ENCODE measurements at places on chromosomes 11 and 22.
A peak's percentile ranks its signal among the peaks of the same experiment; 100 is the strongest.

GRCh38 chr11:61918938-61919704 is 1.8 kb upstream of the RAB3IL1 start:
- DNase-seq, result no peak

- DNase-seq, result no peak
Observed at GRCh38 chr11:112877581-112877980, 83.6 kb upstream of the NCAM1 start.

DNA sequence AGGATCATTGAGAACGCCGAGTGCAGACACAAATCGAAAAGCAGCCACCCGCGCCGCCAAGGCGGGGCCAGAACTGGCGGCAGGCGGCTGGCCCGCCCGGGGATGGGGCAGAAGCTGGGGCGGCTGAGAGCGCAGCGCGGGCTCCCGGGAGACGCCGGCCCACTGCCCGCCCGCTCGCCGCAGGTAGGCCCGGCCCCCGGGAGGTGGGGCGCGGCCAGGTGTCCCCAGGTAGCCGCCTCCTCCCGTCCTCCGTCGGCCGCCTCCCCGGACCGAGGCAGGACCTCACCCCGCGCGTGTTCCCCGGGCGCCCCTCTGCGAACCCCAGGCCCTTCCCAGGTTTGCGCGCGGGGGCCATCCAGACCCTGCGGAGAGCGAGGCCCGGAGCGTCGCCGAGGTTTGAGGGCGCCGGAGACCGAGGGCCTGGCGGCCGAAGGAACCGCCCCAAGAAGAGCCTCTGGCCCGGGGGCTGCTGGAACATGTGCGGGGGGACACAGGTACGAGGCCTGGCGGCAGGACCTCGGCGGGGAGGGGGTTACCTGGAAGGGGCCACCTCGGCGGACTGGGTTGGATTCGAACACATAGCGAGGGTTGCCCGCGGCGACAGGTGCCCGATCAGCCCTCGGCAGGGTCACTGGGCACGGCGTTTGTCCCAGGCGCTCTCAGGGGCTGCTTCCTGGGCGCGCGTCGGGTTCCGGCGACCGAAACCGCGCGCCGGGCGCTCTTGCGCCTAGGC is at the start of gene PRRG4:
Gene PRRG4, plus strand, starts transcription at position 248 of the 733 bp plus-strand sequence. CDS start 603 bp downstream, outside the sequence.
- DNase-seq, result peak; percentile 35

GRCh38 chr11:35182317-35182939 is 43.5 kb downstream of the CD44 start:
- DNase-seq, result no peak

- DNase-seq, result no peak
Observed at GRCh38 chr11:120598517-120599257, 87.1 kb downstream of the GRIK4 start.

GRCh38 chr11:86608251-86608799 is 64.1 kb downstream of the ME3 start:
- DNase-seq, result peak; percentile 87

GRCh38 chr11:65279741-65280440 is 18.1 kb downstream of the POLA2 start:
- no peak for DNase-seq

- DNase-seq, result no peak
Observed at GRCh38 chr22:46357711-46358520, 22.4 kb downstream of the TRMU start.

DNA sequence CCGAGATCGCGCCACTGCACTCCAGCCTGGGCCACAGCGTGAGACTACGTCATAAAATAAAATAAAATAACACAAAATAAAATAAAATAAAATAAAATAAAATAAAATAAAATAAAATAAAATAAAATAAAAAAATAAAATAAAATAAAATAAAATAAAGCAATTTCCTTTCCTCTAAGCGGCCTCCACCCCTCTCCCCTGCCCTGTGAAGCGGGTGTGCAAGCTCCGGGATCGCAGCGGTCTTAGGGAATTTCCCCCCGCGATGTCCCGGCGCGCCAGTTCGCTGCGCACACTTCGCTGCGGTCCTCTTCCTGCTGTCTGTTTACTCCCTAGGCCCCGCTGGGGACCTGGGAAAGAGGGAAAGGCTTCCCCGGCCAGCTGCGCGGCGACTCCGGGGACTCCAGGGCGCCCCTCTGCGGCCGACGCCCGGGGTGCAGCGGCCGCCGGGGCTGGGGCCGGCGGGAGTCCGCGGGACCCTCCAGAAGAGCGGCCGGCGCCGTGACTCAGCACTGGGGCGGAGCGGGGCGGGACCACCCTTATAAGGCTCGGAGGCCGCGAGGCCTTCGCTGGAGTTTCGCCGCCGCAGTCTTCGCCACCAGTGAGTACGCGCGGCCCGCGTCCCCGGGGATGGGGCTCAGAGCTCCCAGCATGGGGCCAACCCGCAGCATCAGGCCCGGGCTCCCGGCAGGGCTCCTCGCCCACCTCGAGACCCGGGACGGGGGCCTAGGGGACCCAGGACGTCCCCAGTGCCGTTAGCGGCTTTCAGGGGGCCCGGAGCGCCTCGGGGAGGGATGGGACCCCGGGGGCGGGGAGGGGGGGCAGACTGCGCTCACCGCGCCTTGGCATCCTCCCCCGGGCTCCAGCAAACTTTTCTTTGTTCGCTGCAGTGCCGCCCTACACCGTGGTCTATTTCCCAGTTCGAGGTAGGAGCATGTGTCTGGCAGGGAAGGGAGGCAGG is at the start of gene GSTP1:
Gene GSTP1, plus strand, starts transcription at position 566 of the 958 bp plus-strand sequence. Its CDS starts 32 bp downstream, at position 598.
- peak; percentile 88 for DNase-seq

- DNase-seq, result no peak
Observed at GRCh38 chr11:45050111-45050510, 96.3 kb upstream of the PRDM11 start.

GRCh38 chr11:35752115-35752514 is 89.5 kb downstream of the TRIM44 start:
- DNase-seq, result no peak

DNA sequence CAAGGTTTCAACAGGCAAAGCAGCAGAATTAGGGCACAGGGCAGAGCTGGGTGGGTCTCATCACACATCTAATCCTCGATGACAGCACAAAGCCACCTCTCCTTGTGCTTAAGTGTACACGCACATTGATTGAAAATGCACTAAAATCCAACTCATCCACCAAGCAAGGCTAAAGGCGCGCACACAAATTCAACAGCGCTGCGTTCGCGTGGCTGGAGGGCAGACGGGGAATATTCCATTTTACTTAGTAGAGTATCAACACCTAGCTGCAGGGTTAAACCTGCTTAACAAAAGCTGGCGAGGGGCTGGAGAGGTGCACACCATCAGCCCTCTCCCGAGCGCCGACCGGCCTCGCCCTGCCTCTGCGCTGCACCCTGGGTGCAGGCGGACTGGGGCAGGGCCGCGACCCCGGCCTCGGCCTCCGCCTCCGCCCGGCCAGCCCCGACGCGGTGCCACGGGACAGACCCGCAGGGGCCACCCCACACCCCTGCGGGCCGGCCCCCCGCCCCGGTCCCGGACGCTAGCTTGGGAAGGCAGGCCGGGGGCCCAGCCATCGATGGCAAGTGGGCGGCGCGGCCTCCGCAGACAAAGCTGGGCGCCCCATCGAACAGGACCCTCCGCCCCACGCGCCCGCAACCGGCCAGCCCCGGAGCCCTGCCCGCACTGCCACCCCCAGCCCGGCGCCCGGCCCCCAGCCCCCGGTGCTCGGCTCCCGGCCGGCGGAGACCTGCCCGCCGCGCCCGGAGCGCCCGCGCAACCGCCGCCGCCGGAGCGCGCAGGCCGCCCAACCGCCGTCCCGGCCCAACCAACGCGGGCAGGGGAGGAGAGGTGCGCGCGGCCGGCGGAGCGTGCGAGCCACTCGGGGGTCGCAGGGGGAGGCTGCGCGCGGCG is 929 bp downstream of the PRDM10 start:
- peak; percentile 49 for DNase-seq

DNA sequence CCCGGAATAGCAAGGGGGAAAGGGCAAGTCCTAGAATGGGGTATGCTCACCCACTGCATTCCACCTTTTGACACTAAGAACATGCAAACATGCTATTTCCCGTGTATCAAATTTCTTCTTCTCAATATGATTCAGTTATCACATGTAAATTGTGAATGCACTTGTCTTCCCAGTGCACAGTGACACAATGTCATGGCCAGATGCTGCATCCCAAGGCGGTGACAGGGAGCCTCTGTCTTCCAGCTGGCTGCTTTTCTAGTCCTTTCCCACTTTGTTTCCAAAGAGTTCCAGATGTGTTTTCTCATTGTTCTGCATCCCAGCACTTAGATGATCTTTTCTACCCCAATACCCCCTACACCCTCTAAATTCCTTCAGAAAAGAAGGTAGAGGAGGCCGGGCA is 12.4 kb downstream of the SLC25A18 start:
- no peak for DNase-seq

- DNase-seq, result no peak
Observed at GRCh38 chr11:561148-562003, 606 bp downstream of the RASSF7 start.

DNA sequence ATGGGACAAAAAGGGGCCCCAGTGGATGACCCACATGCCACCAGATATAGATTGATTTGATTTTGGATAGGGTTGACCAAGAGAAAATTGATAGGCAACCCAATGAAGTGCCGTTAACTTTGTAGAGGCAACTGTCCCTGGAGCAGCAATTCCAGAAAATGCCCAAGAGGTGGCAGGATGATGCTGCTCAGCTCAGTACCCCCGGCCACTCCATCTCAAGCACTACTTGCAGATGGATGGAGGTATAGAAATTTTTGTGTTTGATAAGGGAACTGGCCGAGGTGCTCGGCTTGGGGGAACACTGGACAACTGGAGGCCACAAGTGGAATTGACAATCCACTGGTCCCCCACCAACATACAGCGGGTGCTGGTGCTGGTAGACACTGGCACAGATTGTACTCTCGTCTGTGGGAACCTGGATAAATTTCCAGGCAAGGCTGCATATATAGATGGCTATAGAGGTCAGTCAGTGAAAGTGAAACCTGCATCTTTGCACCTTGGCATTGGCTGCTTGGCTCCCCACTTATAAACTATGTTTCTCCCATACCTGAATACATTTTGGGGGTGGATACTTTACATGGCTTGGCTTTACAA is 86.3 kb downstream of the CCDC83 start:
- DNase-seq, result no peak

GRCh38 chr11:38365274-38365673 is 1767.2 kb upstream of the RAG2 start:
- no peak for DNase-seq

DNA sequence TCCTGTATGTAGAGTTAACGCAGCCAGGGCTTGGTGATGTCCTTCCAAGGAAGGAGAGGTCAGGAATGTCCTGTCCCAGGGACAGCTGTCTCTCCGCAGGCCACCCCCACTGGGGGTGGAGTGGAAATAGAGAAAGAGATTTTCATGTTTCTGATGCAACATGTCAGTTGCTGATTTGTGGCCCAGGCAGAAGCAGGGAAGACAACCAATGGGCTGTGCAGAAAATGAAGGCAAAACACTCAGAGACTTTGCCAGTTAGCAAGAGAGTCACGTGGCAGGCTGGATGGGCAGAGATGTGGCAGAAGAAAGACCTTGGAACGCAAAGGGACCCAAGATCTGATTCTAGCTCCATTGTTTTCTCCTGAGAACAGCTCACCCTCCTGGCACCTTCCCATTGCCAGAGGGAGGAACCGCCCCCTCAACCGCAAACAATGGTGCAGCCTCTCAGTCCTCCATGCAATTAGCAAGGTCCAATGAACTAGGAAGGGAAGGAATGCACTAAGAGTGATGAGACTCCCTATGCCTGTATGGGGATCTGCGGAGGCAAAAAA is 71.0 kb downstream of the SYN3 start:
- no peak for DNase-seq

GRCh38 chr11:85539740-85540139 is 87.4 kb downstream of the DLG2 start:
- DNase-seq, result no peak

DNA sequence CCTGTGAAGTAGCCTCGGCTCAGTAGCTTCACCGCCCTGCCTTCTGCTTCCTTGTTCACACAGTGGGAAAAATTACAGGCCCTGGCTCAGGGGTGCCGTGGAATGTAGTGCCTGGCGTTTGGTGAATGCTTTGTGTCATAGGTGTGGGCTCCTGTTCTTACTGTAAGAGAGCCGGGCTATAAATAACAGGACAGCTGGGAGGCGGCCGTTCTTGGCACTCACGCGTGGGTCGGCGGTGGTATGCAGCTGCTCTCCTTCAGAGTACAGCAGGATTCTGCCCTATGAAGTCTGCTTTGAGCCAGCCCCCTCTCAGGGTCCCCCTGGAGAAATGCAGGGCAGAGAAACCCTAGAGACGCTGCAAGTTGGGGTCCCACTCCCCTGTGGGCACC is 84.2 kb downstream of the CTTN start:
- peak; percentile 40 for DNase-seq

DNA sequence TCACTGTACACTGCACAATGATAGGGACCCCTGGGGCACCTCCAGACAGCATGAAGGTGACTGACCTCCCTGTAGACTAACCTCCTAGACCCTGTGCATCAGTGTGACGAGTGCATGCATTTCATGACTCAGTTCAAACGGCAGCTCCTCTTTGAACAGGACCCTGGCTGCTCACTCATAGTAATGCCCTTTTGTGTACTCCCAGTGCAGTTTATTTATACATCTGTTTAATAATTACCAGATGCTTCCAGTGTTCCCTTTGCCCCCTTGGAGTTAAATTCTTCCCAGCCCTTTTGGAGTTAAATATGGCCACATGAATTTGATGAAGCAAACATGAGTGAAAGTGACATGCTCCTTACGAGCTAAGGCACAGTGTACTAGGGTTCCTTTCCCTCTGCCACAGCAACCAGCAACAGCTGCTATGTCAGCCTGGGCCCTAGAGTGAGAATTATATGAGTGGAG is 72.4 kb downstream of the PANX1 start:
- no peak for DNase-seq

DNA sequence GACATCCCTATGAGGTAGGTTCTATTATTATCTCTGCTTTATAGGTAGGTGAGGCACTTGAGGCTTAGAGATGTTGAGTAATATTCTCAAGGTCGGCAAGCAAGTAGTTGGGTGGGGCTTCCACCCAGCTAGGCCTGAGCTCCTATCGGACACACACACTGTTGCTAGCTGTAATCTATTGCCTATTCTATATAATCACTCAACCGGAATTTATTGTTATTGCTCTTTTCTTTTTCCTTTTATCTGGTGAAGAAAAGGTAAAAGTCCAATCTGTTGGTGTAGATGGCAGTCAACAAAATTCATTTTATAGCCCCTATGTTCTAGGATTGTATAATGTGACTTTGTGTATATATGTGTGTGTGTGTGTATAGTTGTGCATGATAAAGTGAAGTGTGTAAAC is 3.4 kb downstream of the OR9Q2 start:
- DNase-seq, result no peak

DNA sequence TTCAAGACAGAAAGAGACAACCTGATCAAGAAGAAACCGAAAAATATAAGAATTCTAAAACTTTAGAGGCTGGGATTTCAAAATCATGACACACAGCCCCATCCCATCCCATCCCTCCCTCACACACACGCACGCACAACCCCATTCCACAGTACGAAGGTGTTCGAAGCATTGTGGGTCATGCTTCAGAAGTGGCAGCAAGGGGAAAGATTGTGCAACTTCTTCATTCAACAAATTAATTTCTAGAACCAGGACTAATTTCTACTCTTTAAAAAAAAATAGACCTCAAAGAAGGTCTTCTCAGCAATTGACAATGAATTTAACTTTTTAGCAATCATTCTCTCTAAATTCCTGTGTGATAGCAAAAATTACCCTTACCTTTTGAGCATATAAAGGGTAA is 867 bp downstream of the SPA17 start:
- no peak for DNase-seq
